NCI-H1092 (cell line): ENCODE measurements at places on chromosomes 7 and 10.

GRCh38 chr10:6072215-6072934 lies 10.2 kb upstream of the IL2RA start:
- no peak for DNase-seq

- no peak for DNase-seq
Measured at GRCh38 chr7:130349911-130350782, 5.5 kb downstream of the CPA5 start.

DNA sequence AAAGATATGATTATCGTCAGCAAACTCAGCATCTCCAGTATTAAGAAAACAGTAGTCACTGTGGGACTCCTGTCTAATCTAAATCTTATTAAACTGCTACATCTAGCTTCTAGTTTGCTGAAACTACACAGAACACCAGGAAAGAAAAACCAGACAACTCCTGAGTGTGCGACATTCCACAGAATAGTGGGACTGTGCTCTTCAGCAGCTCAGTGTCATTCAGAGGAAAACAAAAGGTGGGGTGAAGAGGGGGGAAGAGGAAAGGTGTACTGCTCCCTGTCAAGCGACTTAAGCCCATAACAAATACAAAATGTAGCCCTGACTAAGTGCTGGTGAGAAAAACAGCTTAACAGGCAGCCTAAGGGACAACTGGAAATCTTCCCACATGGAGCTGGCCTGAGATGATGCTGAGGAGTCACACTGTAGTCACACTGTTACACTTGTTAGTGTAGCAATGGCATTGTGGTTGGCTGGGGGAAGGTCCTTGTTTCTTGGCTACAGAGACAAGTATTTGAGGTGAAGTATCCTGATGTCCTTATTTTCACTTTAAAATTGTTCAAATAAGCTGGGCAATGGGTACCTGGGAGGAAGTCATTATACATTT lies 135.5 kb downstream of the USP6NL start:
- no peak for DNase-seq

GRCh38 chr10:109784236-109784635 lies 139.1 kb downstream of the XPNPEP1 start:
- no peak for DNase-seq

GRCh38 chr10:127276794-127277462 lies 80.5 kb upstream of the INSYN2A start:
- no peak for DNase-seq

DNA sequence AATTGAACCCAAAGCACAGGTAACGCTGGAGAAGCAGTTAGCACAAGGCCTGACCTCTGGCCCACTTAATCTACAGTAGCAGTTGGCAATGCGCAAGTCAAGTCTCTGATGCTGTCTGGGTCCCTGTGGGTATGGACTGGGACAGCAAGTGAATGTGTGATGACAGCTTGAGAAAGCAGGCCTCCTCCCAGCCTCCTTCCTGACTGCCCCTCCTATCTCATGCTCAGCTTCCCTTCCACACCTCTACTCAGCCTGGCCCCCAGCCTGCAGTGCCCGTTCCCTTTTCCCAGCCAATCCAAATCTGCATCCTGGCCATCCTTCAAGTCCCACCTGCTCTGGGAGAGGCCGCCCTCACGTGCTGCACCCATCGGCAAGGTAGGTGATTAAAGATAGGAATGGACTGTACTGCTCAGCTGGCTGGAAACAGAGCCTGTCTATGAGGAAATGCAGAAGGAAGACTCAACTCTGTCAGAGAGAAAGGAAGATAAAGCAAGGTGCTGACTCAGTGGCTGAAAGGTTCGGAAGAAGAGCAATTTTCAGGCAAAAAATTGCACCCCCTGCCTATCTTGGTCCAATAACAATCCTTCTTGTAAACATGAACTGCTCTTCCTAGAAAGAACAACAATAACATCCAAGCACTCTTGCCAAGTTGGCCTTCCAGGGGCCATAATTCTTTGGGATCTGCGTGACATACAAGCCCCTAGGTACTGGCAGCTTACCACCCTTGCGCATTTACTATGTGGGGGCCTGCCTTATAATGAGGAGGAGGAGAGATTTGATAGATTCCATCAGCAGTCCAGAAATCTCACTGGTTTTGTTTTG lies 16.6 kb upstream of the FGFR2 start:
- DNase-seq, result no peak

DNA sequence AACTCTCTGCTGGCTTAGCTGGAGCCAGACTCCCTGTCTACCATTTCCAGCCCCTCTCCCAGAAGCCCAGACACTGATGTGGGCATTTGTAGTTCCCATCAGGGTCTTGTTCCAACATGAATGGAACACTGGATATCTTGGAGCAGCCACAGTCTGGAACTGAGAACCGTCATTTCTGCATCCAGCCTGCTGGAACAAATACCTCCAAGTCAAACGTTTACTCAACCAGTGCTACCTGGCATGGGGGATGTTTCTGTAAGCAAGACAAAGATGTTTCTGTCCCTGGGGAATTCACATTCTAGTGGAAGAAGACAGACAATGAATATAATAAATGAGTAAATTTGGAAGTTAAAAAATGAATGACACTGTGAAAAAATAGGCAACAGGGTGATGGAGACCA lies 70.8 kb upstream of the ZNF438 start:
- DNase-seq, result no peak

DNA sequence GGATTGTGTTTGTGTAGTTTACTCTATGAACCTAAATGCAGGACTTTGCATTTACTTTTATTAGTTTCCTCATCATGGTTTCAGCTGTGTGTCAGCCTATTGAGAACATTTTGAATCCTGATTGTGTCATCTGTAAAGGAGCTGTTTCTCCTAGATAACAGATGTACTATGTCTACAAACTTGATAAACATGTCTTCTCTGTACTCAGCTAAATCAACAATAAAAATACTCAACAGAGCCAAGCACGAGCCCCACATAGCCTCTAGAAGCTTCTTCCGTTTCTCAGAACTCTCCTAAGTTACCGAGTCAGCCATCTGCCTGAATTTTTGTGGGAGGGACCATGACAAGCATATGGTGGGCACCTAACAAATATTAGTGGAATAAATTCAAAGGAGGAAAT lies 234.7 kb downstream of the SKAP2 start:
- DNase-seq, result no peak

- DNase-seq, result no peak
Measured at GRCh38 chr7:37450035-37450434, 1.4 kb upstream of the ELMO1 start.

DNA sequence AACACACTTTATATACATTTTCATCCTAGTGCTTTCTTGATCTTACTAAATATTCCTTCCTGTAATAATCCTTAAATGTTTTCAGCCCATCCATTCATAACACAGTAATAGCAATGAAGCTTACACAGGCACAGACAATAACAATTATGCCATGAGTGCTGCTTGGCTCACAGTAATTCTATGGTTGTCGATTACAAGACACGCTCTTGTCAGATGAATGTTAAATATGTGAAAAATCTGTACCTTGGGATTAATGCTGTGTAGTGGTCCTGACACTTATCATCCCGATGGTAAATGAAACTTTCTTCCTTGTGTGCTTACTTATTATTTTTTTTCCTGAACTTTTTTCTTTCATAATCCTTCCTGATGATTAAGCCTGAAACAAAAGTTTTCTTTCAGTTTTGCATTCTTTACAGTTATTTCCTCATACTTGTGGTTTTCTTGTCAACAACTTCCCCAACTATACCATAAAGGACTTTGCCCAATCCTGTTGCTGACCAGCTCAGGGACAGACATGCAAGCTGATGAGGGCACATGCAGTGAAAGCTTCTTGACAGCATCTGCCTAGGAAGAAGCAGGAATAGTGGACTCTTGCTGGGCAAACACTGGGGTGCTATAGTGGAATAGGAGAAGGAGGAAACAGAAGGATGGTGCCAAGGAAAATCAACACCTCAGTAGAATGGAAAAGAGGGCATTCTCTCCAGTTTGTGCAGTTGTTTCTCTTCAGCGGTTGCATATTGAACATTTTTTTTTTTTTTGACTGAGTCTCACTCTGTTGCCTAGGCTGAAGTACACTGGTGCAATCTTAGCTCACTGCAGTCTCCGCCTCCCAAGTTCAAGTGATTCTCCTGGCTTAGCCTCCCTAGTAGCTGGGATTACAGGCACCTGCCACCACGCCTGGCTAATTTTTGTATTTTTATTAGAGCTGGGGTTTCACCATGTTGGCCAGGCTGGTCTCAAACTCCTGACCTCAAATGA lies 6.7 kb upstream of the MGAM2 start:
- no peak for DNase-seq

GRCh38 chr10:114131094-114131493 lies 42.9 kb downstream of the CCDC186 start:
- no peak for DNase-seq

DNA sequence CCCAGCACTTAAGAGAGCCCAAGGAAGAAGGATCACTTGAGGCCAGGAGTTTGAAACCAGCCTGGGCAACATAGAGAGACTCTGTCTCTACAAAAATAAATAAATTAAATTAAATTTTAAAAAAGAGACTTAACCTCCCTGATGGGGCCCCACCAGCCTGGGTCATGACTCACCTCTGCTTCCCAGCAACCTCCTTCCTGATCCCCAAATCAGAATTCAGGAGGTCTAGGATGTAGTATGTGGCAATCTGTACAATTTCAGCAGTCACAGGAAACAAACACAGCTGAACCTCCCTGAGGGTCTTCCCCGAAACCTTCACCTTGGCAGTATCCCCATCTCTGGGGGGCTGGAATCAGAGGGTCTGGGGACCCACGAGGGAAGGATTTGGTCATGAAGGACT lies 9.7 kb upstream of the PPP1R35 start:
- no peak for DNase-seq

- DNase-seq, result no peak
Measured at GRCh38 chr10:103990121-103990520, 23.2 kb downstream of the SLK start.

DNA sequence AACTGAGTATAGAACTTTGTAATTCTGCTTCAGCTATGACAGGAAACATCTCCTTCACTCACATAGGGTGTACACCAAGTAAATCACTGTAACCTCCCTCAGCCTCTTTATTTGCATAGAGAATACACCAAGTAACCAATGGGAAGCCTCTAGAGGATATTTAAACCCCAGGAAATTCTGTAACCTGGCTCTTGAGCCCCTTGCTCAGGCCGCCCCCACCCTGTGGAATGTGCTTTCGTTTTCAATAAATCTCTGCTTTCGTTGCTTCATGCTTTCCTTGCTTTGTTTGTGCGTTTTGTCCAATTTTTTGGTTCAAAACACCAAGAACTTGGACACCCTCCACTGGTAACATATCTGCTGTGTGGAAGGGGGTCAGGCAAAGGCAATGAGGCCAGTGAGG lies 60.2 kb downstream of the CLRN3 start:
- DNase-seq, result no peak

DNA sequence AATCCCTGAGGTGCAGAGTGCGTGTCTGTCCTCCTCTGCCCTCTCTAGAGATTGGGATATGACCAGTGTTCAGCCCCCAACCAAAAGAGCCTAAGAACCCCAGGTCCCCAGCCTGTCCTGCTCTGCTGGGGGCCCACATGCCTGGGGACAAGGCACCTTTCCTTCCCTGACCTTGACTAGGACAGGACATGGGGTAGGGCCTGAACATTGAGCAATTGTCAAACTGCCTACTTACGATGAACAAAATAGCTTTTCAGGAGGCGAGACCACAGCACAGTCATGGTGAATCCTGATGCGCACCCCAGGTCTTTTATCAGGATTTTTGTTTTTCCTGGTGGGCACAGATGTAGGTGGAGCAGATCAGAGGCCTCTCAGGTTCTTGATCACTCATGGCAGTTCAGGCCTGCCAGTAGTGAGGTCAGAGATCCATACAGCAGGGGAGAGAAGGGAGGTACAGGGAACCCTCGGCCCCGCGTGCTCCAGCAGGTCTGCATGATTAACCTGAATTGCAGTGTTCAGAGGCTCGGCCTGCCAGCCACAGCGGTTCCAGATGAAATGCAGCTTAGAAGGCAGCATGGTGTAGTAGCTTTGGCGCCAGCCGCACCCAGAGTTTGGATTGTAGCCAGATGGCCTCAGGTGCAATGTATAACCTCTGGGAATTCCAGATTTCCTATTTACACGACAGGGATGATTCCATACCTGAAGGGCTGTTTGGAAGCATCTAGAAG lies 191.3 kb downstream of the CUX1 start:
- no peak for DNase-seq

GRCh38 chr7:45039106-45039505 lies 39.1 kb downstream of the CCM2 start:
- no peak for DNase-seq

DNA sequence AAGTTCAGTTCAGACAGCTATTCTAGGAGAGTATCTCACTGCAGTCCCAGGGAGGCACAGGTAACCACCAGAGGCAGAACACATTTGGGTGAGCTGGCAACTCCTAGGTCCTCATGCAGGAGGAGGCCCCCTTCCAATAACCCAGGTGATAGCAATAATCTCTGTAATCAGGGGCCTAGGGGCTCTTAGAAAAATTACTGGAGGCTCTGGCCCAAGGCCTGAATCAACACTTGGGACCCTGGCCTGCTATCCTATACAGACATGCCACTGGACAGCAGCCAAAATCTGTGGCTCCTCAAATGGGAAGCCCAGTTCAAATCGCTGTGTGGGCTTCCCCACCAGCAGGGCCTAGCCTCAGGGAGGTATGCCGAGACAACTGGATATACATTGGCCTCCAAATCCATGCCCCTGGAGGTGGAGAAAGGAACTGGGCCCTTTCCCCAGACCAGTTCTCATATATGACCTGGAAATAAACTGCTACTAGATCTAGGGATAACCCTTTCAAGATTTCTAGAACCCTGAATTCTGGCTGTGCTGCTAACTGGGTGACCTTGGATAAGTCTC lies 1.6 kb downstream of the AVPI1 start:
- no peak for DNase-seq

DNA sequence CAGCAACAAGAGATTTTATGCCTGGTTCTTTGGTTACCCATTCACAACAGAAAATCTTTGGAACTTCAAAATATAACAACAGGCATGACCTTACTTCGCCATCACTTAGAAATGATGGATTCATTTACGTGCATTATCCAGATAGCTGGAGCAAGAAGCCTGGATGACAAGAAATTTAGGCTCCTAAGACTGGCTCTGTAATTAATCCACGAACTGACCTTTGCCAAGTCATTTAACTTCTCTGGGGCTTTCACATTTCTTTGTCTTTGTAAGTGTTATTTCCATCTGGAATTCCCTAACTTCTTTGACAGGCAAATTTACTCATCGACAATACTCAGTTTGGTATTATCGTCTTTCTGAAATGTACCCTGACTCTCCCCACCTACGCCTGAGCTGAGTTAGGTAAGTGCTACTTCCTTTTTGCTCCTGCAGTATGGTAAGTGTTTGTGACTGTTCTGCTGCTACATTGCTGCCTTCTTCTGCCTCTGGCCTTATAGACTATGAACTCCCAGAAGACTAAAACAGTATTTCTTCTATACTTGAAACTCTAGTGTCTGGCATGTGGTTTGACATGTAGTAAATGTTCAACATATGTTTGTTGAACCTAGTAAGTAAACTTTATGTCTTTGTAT lies 5.5 kb upstream of the MDFIC start:
- DNase-seq, result no peak

- DNase-seq, result peak; percentile 2
Measured at GRCh38 chr7:50119815-50120637, 27.0 kb upstream of the ZPBP start.

DNA sequence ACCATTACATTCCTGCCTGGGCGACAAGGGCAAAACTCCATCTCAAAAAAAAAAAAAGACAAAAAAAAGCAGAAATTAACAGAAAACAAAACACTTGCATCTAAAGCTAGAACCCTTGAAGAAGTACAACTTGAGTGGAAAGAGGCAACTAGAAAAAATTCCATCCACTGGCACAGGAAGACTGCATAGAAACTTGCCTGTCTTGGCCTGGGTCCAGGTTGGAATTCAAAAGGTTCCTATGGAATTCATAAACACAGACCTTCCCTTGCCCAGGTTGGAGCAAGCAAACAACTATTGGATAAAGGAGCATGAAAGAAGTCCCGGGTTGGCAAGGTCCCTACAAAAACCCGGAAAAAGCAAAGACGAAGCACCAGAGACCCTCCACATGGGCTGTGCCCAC lies 69.8 kb downstream of the CCDC71L start:
- no peak for DNase-seq
